SK-N-SH treated with all-trans-retinoic acid at 6 μM for 48 hours (cell line): ENCODE measurements at places on chromosomes 1 and 21.
A peak's percentile ranks its signal among the peaks of the same experiment; 100 is the strongest.

GRCh38 chr1:233972951-233973635, 68.6 kb downstream of the SLC35F3 start:
- ATAC-seq, result no peak

DNA sequence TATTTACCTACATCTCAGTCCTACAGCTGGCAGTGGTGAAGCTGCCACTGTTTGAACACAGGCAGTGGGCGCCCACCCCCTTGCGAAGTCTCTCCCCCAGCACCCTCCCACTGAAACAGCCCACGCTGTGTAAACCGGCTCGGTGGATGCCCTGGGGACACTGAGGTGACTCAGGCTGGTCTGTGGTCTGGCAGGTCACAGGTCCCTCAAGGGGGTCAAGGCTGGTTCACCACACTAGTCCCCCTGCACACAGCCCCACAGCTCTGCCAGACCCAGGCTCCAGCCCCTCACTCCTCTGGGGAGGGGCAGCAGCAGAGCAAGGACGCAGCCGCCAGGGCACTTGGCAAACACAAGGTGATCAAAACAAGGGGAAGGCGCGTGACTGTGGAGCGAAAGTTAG, 7.6 kb downstream of the CHD5 start:
- ATAC-seq, result no peak

DNA sequence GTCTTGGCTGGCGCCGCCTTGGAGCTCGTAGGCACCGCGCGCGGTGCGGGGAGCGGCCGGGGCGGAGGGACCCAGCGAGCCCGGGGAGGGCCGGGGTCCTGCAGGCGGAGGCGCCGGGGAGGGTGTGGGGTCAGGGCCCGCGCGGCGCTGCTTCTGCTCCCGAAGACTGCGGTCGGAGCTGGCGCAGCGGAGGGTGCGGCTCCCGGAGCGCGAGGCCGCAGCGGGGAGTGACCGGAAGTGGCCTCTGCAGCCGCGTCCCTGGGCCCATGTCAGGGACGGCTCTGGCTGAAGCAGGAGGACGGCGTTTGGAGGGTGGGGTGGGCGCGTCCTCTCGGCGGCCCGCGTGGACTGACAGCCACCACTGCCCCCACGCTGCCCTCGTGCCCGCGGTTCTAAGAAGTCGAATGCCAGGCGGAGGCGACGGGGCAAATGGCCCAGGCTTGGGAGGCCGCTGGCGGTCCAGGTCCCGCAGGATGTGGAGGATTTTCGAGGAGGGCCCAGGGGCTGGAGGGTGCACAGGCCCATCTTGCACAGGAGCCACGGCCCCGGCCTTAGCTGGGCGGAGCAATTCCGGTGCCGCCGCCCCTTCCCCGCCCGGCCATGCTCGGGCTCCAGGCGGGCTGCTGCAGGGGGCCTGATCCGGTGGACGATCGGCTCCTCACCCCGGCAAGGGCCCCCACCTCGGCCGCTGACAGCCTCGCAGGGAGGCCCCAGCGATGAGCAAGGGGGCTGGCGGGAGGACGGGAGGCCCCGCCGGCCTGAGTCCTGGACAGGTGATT, 7.7 kb upstream of the ZNF669 start:
- ATAC-seq, result peak; percentile 86

GRCh38 chr21:26194326-26194725, 23.8 kb upstream of the APP start:
- ATAC-seq, result no peak
